ENCODE measurements at places on chromosomes 1 and 21. TPM values are rescaled to one million over a fixed set of nuclear protein-coding genes. Genes with fewer than 3 reads are reported as not detected.

- DNase-seq, result no peak
These were observed 54.9 kb downstream of the TMEM53 start for GRCh38 chr1:44619261-44619900.

DNA sequence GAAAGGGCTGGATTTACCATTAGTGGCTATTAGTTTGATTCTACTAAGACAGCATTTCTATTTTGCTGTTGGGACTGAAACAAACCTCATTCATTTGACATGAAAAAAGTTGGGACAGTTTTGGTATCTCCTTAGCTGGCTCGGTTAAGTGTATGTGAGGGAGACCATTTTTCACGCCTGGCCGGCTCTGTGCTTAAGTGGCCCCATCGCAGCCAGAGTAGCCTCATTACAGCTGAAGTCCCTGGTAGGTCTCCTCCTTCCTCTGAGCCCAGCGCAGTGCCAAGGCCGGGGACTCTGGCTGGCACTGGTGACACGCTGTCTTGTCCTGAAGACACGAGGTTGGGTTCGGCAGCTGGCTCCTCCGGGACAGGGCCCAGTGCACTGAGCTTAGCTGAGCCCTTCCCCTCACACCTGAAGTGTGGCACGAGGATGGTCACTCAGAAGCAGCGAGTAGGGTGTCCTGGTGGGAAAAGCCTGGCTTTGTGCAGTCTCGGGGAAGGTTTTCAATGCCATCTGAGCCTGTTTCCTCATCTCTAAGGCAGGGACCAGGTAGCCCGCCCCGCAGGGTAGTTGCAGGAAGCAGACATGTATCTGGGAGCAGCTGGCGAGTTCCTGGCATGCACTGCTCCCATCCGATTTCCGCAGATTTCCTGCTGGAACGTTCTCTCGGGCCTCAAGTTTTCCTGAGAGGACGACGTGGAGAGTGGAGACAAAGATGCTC, 196.5 kb downstream of the DYRK1A start:
- no peak for DNase-seq

PGBD5 gene
- 1.6 TPM for polyA plus RNA-seq

DNA sequence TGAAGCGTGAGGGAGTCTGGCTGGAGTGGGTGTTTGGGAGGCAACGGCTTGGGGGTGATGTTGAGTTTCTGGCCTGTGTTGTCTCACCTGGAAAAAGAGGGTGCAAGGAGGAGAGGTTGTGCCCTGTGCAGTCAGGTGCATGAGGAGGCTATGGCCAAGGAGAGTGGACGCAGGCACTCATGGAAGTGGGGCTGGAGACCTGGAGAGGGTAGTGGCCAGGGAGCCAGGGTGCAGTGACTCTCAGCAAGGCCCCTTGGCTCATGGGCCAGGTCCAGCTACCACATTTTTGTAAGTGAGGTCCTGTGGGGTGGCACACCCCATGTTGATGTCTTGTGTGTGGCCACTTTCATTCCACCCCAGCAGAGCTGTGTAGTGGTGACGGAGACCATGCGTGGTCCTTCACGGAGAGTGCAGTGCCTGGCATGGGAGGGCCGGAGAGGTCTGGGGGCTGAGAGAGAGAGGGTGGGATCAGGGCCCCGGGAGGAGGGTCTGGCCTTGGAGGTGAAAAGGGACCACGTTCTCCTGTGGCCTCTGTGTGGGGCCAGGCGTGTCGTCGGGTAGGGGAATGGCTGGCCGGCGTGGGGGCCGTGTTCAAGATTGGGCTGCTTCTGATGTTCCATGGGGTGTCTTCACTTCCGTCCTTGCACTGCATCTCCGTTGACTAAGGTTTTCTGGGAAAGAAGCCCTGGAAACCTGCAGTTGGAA, 6.1 kb downstream of the SNAP47 start:
- DNase-seq, result no peak

- DNase-seq, result no peak
These were observed 165.9 kb downstream of the PTBP2 start for GRCh38 chr1:96887501-96887900.

- peak; percentile 79 for DNase-seq
These were observed 100.1 kb upstream of the JUN start for GRCh38 chr1:58883888-58884482.

DNA sequence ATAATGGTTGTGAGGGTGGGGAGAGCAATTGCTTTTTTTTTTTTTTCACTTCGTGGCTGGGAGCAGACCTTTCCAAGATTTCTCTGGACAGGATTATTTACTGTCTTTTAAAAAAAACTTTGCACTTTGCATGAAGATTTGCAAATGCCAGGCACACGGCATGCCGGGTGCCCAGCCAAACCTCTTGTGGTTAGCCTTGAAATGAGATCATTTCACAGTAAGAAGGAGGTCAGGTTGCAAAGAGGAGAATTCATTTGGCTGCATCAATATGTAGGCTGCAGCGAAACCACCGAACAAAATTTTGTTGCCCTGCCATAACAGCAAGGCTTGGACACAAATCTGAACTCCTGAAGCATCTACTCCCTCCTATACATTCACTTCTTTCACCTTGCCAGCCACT, 36.5 kb upstream of the KCND3 start:
- DNase-seq, result no peak

- DNase-seq, result no peak
These were observed 12.1 kb downstream of the AZIN2 start for GRCh38 chr1:33093004-33093403.

DNA sequence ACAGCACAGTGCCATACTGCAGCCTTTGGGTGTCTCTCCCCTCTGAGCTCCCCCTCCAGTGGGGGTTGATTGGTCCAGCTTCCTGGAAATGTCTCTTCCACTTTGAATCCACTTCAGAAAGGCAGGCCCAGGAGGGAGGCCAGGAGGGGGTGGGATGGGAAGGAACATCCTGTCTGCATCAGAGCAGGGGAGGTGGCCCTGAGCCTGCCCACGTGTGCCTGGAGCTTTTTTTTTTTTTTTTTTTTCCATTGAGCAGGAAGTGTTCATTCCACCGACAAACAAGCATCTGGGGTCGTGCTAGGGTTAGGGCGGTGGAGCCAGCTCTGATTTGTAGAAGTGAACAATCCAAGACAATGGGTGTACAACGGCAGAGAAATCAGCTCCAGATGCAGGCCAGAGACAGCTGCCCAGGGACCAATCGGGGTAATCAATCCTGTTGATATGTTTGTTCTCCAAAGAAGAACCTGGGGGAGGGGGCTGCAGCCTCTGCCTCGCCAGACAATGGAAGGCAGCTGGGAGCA, 93.3 kb downstream of the SSBP3 start:
- DNase-seq, result peak; percentile 75

CD48 gene
- polyA plus RNA-seq, result 8.6 TPM

ERICH3 gene
- 1.1 TPM for polyA plus RNA-seq

DNA sequence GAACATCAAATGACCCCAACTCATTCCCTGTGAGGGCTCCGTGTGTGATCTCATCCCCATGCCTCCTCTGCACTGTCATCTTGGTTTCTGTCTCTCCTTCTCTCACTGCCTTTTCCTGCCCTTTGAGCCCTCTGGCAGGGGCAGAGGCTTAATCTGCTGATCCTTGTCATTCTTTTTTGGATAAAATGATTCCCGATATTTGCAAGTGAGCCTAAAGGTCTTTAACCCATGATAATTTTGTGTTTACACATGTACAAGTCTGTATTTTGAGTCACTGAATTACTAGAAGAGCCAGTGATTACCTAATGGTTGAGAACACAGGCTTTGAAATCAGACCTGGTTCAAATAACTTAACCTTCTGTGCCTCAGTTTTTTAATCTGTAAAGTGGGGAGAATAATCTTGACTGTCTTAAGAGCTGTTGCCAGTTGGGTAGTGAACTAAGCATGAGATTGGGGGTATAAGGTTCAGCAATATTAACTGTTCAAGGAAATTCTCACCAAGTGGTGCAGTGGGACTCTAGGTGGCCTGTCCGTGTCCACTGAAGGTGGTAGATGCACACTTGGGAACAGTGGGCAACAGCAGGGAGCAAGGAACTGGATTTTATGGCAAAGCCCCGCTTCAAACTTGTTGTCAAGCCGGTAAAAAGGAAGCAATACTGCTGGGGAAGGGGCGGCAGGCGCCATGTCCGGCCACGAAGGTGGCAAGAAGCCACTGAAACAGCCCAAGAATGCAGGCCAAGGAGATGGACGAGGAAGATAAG, 1.6 kb downstream of the ECHDC2 start:
- no peak for DNase-seq

KDF1 gene
- 20.4 TPM for polyA plus RNA-seq

IL22RA1 gene
- polyA plus RNA-seq, result 100 TPM

DNA sequence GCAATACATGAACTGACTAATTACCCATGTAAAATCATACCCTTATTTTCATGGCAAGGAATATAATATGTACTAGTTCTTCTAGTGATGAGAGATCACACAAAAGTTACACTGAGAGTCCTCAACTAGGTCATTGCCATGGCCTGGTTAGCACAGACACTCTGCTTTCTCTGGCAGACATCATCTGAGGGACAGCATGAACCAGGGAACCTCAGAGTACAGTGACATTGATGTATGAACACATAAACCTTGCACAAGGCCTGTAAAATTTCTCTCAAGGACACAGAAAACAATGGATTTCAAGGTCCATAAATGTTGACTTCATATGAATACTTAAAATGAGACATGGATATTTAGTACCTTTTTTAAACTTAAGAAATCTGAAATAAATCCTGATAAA, 108.8 kb upstream of the MAGI3 start:
- peak; percentile 33 for DNase-seq

GRCh38 chr1:89465201-89465600, 59.4 kb upstream of the LRRC8B start:
- no peak for DNase-seq

DNA sequence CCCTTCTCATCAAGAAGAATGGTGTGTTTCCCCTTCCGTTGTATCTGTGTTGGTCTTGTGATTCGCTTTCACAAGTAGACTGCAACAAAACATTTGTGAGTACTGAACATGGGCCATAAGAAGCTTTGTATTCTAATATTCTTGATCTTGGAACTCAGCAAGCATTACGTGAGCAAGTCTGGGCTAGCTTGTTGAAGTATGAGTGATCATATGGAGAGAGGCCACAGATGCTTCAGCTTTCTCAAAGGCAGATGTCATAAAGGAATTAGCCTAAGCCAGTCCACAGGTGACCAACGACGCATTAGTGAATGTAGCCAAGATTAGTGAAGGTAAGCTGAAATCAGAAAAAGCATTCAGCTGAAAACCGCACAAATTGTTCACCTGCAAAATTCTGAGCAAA, 609.6 kb upstream of the NEGR1 start:
- no peak for DNase-seq

GCSAML gene
- 0.07 TPM for polyA plus RNA-seq

DNA sequence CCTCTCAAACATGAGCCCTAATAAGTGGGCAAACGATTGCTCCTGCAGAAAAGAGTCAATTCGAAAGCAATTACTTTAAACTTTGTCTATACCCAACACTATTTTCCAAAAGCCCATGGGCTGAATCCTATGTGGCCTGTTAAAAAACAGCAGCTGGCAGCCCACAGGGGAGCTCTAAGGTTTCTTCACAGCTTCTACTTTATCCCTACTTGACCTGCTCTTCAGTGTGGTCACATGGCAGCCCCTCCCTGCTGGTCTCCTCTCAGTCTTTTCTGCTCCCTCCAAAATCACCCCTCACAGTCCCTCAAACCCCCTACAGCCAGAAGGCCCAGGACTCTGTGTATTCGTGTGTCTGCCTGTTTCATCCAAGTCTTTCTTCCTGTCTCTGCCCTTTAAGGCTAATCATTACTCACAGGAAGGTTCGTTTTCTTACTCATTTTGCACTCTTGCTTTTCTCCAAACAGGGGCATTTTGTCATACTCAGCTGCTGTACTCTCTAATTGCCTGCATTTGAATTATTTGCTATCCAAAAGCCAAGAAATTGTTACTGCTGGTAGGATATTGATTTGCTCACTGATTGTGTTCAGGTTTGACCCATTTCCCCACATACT, 62.4 kb upstream of the FAM3B start:
- DNase-seq, result no peak

DNA sequence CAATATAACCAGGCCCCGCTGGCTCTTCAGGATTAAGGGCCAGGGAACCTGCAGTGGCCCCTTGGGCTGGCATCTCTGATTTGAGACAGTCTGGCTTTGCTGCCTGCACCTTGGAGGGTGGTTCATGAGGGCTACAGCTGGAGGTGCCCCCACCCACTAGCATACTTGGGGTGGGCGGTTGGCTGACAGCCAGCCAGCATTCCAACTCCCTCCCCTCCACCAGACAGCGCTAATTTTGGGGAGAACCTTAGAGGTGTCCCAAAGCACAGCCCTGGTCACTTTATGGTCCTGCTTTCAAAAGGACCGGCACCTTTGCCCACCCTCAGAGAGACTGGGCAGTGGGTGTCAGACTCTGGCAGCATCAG, 180.7 kb upstream of the VAMP3 start:
- DNase-seq, result no peak

DNA sequence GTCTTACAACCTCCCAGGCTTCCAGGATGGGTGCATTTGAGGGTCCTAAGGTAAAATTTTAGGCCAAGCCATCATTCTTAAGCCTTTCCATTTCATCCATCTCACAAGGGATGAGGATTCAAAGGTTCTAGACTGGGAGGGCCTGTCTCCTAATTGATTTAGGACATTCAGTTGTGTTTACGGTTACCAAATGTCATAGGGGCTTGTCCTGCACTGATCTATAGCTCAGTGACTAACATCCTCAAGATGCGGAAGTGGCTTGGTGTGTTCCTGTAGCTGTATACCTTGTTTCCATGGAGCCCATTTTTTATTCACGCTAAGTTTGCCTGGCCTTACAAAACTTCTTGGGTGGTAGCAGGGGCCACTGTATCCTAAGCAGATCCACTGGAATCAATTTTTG, 52.8 kb downstream of the DUSP10 start:
- DNase-seq, result no peak

DNA sequence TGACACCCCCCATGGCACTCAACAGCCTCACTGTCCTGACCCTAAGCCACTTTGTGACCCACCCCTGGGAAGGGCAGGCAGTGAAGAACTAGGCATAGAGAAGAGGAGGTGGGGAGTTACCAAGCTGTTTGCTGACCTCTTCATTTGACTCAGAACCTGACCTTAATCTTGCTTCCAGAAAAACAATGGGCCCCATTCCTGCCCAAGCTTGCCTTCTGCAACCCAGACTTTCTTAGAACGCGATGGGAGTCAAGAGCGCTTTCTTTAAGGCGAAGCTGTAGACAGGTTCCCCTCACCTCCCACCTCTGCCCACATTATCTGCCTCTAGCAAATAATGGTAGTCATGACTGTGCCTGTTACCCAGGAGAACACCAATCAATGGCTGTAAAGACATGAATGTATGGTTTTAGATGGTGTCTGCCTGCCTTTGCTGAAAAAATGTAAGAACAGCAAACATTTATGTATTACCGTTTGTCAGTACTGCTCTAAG, 8.2 kb upstream of the CBR3 start:
- DNase-seq, result no peak

DNA sequence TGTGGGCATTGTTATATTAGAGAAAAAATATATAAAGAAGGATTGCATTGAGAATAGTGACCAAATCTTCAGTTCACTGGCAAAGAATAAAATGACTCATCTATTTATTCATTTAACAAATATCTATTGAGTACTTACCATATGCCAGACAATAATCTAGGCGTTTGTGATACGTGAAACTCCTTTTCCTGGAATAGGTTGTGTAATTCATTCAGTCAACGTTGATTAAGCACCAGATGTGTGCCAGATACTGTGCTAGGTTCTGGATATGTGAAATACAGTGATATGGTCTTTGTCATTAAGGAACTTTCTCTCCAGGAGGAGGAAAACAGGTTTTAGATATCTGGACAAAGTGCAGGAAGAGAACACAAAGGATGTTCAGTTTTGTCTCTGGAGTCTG, 344.5 kb downstream of the RWDD3 start:
- no peak for DNase-seq

- DNase-seq, result no peak
These were observed 41.5 kb upstream of the IL19 start for GRCh38 chr1:206729050-206729449.

- DNase-seq, result no peak
These were observed 1.5 kb downstream of the FCRL4 start for GRCh38 chr1:157596384-157596783.

Measured in large intestine (tissue), 12 donors.